Activated CD8-positive, alpha-beta memory T cell treated with anti-CD3 and anti-CD28 coated beads, Interleukin-2, amount 10 ng/mL, durations not matched to agents 7 days and 5 days (primary cell): ENCODE measurements at places on chromosomes 12 and 14. TPM values are rescaled to one million over a fixed set of nuclear protein-coding genes. Genes with fewer than 3 reads are reported as not detected.

GRCh38 chr12:106032623-106032925, 106.2 kb downstream of the NUAK1 start:
- no peaks in the 10 kb centered on the region for H3K36me3 ChIP-seq
- peaks cover 4% of the 10 kb centered on the region for H3K27me3 ChIP-seq
- no peak overlapping the region for H3K4me3 ChIP-seq
- no peaks in the 10 kb centered on the region for H3K4me1 ChIP-seq
- DNase-seq, result no peak

Gene TAS2R50
- 1.1 TPM for total RNA-seq

- H3K36me3 ChIP-seq, result no peaks in the 10 kb centered on the region
- peaks cover 9% of the 10 kb centered on the region for H3K27me3 ChIP-seq
- DNase-seq, result no peak
- no peak overlapping the region for H3K27ac ChIP-seq
These were observed 1.4 kb upstream of the RNASE10 start for GRCh38 chr14:20503898-20504297.

DNA sequence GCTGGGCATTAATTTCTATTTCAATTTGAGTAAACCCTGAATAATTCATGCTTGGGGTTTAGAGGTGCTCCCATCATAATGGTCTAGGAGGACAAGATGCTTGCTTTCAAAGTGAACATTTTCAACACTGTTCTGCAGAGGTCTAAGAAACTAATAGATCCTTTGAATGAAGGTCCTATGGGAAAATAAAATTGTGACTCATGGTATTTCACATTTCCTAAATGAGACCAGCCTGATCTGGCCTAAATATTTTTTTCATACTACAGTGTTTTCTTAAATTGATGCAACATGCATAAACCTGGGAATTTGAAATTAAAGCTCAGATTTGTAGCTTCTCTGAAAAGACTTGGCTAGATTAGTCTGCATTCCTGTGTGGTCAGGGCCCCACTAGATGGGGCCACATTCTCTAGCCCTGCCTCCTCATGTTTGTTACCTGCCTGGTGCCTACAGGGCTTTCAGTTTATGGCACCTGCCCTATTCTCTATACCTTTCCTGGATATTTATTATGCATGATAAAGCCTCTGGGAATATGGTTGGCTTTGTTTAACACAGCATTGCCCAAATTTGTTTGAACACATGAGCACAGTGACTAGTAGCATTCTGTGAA, 112.7 kb downstream of the METTL25 start:
- DNase-seq, result no peak
- no peaks in the 10 kb centered on the region for H3K27me3 ChIP-seq
- no peak overlapping the region for H3K27ac ChIP-seq
- peaks cover 9% of the 10 kb centered on the region for H3K36me3 ChIP-seq
- H3K4me3 ChIP-seq, result no peak overlapping the region
- no peaks in the 10 kb centered on the region for H3K4me1 ChIP-seq

- H3K36me3 ChIP-seq, result no peaks in the 10 kb centered on the region
- no peak overlapping the region for H3K4me3 ChIP-seq
- no peak for DNase-seq
- no peaks in the 10 kb centered on the region for H3K27me3 ChIP-seq
- peaks cover 14% of the 10 kb centered on the region for H3K4me1 ChIP-seq
- H3K27ac ChIP-seq, result no peak overlapping the region
These were observed 273.1 kb downstream of the TMTC2 start for GRCh38 chr12:82959821-82960220.

DNA sequence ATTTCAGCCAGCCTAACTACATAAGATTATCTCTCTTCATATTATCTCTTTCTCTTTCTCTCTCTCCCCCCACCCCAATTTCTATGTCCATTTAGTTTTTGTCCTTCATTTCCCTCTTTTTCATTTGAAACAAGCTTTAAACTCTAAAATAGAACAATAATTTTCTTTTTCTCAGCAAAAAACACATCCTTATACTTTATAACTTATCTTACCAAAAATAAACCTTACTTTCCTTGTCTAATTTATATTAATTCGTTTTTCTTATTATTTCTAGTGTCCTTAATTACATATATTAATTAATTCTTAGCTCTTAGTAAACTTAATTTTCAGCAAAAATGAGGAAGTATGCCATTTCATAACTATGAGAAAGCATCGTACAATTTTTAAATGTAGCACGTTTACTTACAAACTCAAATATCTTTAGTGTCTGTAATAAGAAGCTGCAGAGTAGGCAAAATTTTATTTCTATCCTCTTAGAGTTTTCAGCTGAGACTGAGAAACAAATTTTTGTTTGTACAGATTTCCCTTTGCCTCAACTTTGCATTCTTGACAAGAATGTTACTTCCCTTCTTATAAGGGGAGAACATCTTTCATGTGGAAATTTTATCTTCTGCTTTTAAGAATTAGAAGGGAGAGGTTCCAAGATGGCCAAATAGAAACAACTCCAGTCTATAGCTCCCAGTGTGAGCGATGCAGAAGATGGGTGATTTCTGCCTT, 65.1 kb upstream of the ST8SIA1 start:
- DNase-seq, result no peak
- peaks cover 27% of the 10 kb centered on the region for H3K4me1 ChIP-seq
- peaks cover 7% of the 10 kb centered on the region for H3K36me3 ChIP-seq
- H3K4me3 ChIP-seq, result no peak overlapping the region
- H3K27me3 ChIP-seq, result no peaks in the 10 kb centered on the region

- DNase-seq, result no peak
- H3K27me3 ChIP-seq, result no peaks in the 10 kb centered on the region
- H3K4me1 ChIP-seq, result peaks cover 51% of the 10 kb centered on the region
- no peak overlapping the region for H3K27ac ChIP-seq
- no peaks in the 10 kb centered on the region for H3K36me3 ChIP-seq
These were observed 44.5 kb downstream of the PSMA6 start for GRCh38 chr14:35336494-35337268.

- H3K27me3 ChIP-seq, result peaks cover 25% of the 10 kb centered on the region
- H3K36me3 ChIP-seq, result no peaks in the 10 kb centered on the region
- DNase-seq, result no peak
- H3K4me1 ChIP-seq, result peaks cover 21% of the 10 kb centered on the region
- H3K4me3 ChIP-seq, result no peak overlapping the region
These were observed 1.7 kb upstream of the SLC25A29 start for GRCh38 chr14:100307766-100308426.

DNA sequence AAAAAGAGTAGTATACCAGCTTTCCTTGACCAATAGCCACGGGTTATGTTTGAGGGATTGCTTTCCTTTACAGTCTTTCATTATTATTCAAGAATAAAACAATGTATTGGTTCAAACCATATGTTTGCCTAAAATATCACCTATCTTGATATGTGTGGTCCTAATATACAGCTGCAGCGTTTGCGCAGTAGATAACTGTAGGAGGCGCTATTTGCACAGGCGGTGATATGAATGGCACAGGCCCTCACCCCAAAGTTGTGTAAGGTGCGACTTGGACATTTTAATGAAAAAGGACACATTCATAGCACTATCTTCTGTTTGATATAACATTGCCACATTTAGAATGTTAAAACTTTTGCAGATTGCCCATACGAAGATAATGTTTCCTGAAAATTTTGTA, 298.4 kb downstream of the TRHDE start:
- H3K27me3 ChIP-seq, result no peaks in the 10 kb centered on the region
- H3K36me3 ChIP-seq, result no peaks in the 10 kb centered on the region
- H3K4me1 ChIP-seq, result no peaks in the 10 kb centered on the region
- no peak overlapping the region for H3K27ac ChIP-seq

- DNase-seq, result no peak
- no peaks in the 10 kb centered on the region for H3K36me3 ChIP-seq
- H3K4me1 ChIP-seq, result no peaks in the 10 kb centered on the region
These were observed 172.3 kb upstream of the TMPO start for GRCh38 chr12:98343002-98343567.

Gene KLRF1
- total RNA-seq, result 0.54 TPM

DNA sequence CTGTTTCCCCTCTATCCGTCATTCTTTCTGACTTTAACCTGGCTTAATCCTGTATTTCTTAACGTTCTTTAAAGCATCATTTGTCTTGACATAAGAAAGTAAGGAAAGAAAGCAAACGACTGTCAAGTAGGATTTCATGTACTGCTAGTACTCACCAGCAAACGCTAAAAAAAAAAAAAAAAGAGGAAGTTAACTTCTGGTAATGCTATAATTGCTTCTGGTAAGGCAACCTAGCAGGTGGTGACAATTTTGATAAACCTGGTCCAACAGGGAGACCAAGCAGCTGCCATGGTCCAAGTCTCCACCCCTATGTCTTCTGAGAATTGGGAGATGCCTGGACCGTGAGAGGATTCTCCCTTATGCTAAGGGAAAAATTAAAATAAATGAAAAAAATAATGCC, 306.6 kb downstream of the DAD1 start:
- no peak overlapping the region for H3K4me3 ChIP-seq
- no peak overlapping the region for H3K27ac ChIP-seq
- no peaks in the 10 kb centered on the region for H3K4me1 ChIP-seq
- no peaks in the 10 kb centered on the region for H3K36me3 ChIP-seq
- H3K27me3 ChIP-seq, result no peaks in the 10 kb centered on the region
- no peak for DNase-seq

DNA sequence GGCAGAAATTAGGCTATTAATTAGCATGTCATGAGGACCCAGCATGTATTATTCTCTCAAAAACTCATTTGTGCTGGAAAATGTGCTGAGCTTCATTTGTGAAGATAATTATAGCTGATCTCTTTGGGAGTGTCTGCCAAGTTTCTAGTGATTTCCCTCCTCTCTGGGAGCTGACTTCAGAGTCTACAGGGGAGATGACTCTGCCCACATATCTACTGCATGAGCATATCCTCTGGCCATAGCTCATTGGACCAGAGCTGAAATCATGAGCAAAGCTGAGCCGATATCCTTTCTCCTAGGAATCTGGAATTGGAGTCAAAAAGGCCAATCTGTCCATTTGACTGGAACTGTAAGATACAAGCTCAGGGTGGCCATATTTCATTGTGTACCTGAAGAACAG, 5.9 kb downstream of the CCDC198 start:
- H3K4me1 ChIP-seq, result peaks cover under 1% of the 10 kb centered on the region
- no peak overlapping the region for H3K4me3 ChIP-seq
- H3K27me3 ChIP-seq, result peaks cover 17% of the 10 kb centered on the region
- DNase-seq, result no peak
- H3K27ac ChIP-seq, result no peak overlapping the region
- H3K36me3 ChIP-seq, result no peaks in the 10 kb centered on the region

Gene KRT3
- not detected for total RNA-seq

DNA sequence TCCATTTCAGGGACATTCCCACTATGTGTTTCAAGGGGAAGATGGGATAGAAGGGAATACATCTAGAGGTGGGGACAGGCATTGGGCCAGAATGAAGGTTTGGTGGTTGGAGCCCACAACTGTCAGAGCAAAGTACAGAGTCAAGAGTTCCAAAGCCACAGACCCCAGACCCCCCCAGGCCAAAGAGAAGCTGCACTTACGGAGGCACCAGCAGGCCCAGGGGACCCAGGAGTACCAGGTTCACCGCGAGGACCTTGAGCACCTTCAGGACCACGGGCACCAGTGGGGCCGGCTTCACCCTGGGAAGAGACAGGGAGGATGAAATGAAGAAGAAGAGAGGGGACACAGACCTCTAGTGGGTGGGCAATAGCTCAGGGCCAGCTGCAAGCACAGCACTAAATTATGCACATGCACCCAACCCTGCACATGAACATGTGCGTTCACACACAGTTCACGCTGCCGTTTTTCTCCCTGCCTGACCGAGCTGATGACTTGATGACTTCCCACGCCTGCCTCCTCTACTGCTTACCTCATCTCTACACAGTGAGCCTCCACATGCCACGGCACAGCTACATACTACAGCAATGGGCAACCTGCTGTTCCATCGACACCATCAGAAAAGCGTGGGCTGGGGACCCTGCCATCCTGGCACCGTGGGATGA, 16.7 kb downstream of the COL2A1 start:
- H3K4me1 ChIP-seq, result peaks cover 26% of the 10 kb centered on the region
- H3K4me3 ChIP-seq, result no peak overlapping the region
- no peaks in the 10 kb centered on the region for H3K36me3 ChIP-seq

DNA sequence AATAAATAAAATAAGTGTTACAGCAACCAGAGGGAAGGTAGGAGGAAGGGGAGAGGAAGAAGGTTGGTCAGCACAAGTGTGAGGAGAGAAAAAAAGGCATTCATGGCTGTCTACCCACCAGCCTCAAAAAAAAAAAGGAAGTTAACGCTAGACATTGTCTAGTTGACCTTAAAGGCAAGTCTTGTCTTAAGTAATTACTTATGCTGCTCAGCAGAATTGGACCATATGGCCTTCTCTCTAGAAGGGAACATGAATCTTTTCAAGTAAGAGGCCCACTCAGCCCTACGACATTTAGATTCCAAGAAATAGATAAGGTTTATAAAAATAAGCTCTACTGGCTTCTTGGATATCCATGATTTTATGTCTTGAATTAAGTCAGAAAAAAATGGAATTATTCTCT, 172.7 kb downstream of the ETNK1 start:
- H3K27me3 ChIP-seq, result no peaks in the 10 kb centered on the region
- no peak overlapping the region for H3K4me3 ChIP-seq
- no peaks in the 10 kb centered on the region for H3K36me3 ChIP-seq
- no peak overlapping the region for H3K27ac ChIP-seq

- DNase-seq, result no peak
- H3K27ac ChIP-seq, result no peak overlapping the region
- H3K36me3 ChIP-seq, result no peaks in the 10 kb centered on the region
- H3K4me1 ChIP-seq, result no peaks in the 10 kb centered on the region
These were observed 28.2 kb downstream of the PTPRQ start for GRCh38 chr12:80472236-80472635.

GRCh38 chr12:58916161-58916621, 4.1 kb downstream of the LRIG3 start:
- no peaks in the 10 kb centered on the region for H3K36me3 ChIP-seq
- H3K27ac ChIP-seq, result no peak overlapping the region
- peaks cover 30% of the 10 kb centered on the region for H3K27me3 ChIP-seq
- H3K4me1 ChIP-seq, result peaks cover 3% of the 10 kb centered on the region

Gene ZC3H10
- 10.3 TPM for total RNA-seq

- H3K4me3 ChIP-seq, result no peak overlapping the region
- peaks cover 7% of the 10 kb centered on the region for H3K27me3 ChIP-seq
- H3K4me1 ChIP-seq, result no peaks in the 10 kb centered on the region
- H3K36me3 ChIP-seq, result no peaks in the 10 kb centered on the region
These were observed 8.7 kb upstream of the SDSL start for GRCh38 chr12:113413488-113413939.

Gene FSCB
- total RNA-seq, result not detected

GRCh38 chr12:93908846-93909567, 231.8 kb downstream of the CRADD start:
- peaks cover 1% of the 10 kb centered on the region for H3K36me3 ChIP-seq
- H3K27me3 ChIP-seq, result peaks cover 8% of the 10 kb centered on the region
- no peak overlapping the region for H3K4me3 ChIP-seq
- no peak overlapping the region for H3K27ac ChIP-seq

- no peaks in the 10 kb centered on the region for H3K4me1 ChIP-seq
- H3K36me3 ChIP-seq, result peaks cover 30% of the 10 kb centered on the region
- H3K4me3 ChIP-seq, result no peak overlapping the region
These were observed 18.9 kb downstream of the CMAS start for GRCh38 chr12:22064968-22065367.

Gene C3AR1
- total RNA-seq, result 9.3 TPM

Gene ANG
- total RNA-seq, result 1.5 TPM

DNA sequence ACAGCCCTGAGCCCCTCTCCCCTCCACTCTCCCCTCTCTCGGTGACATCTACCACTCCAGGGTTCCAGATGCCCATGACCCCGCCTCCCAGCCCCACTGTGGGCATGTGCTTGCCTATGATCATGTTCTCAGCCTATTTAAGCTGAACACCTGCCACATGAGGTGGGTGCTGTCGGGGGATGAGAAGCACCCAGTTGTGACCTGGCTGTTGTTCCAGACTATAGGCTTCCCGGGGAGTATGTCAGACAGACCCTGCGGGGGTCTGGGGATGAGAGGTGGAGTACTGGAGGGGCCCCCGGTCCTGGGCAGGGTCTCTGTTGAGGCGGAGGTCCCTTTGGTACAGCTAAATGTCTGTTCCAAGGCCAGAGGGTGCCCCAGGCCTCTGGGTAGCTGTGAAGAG, 6.0 kb downstream of the VSX2 start:
- no peak overlapping the region for H3K27ac ChIP-seq
- peaks cover 15% of the 10 kb centered on the region for H3K4me1 ChIP-seq
- DNase-seq, result no peak
- no peak overlapping the region for H3K4me3 ChIP-seq
